ENCODE measurements at places on chromosomes 2 and 18. TPM values are rescaled to one million over a fixed set of nuclear protein-coding genes. Genes with fewer than 3 reads are reported as not detected.

CYP27A1 gene
- 18.4 TPM for polyA plus RNA-seq

NPHP1 gene
- 4.5 TPM for polyA plus RNA-seq

TUBB8B gene
- not detected for polyA plus RNA-seq

ALK gene
- 0.09 TPM for polyA plus RNA-seq

SKOR2 gene
- not detected for polyA plus RNA-seq

TMX3 gene
- polyA plus RNA-seq, result 69.2 TPM

CLHC1 gene
- 14.2 TPM for polyA plus RNA-seq

- DNase-seq, result no peak
These were observed 48.8 kb downstream of the EIF5B start for GRCh38 chr2:99386011-99386410.

DNA sequence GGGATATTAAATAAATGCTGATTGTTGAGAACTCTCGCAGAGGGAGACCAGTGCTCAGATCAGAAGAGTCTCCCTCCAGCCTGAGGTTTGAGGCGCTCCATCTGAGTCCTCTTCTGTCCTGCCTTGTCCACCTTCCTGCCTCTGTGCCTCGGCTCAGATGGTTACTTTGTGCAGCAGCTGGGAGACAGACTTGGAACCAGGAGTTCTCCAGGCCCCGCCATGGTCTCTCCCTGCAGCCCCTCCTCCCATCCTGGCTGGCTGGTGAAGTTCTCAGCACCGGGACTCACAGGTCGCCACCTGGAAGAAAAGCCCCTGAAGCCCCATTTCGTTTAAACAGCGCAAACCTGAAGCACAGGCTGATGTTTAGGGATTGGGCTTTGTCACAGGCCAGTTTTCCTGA, 60.6 kb downstream of the DDX1 start:
- no peak for DNase-seq

DNA sequence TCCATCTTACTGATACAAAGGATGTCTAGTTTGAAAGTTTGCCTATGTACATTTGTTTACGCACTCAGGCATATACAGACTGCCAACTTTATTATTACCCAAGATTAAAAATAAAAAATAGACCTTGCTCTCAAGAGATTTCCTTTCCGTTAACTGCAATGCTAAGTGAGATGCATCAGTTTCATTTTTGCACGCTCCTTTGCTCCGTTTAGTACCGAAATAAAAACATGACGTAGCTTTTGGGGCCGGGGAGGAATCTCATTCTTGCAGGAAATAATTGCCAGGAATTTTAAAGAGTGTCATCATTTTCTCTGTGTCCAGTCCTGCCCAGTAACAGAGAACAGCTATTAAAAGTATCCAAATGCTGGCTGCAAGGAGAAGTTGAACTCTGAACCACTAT, 169.5 kb downstream of the SLC8A1 start:
- DNase-seq, result no peak

GRCh38 chr2:72032481-72033041, 115.1 kb downstream of the CYP26B1 start:
- no peak for DNase-seq

DNA sequence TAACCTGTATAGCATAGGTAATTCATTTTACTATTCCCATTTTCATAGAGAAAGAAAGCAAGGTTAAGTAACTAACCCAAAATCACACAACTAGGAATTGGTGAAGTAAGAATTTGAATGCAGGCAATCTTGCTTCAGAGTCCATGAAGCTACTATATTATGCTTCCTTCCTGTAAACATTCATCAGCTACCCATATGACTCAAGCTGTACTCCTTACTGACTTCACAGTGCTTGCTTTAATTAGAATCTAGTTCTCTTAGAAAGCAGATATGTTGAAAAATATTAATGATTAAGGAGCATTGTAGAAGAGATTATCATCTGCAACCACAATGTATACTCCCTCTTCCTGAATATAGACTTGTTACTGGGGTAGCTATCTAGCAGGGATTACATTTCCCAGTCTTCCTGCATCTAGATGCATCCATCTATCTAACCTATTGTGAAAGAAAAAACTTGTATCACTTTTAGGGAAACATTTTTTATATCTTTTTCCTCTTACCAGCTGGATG, 961.6 kb upstream of the CHAC2 start:
- no peak for DNase-seq

DNA sequence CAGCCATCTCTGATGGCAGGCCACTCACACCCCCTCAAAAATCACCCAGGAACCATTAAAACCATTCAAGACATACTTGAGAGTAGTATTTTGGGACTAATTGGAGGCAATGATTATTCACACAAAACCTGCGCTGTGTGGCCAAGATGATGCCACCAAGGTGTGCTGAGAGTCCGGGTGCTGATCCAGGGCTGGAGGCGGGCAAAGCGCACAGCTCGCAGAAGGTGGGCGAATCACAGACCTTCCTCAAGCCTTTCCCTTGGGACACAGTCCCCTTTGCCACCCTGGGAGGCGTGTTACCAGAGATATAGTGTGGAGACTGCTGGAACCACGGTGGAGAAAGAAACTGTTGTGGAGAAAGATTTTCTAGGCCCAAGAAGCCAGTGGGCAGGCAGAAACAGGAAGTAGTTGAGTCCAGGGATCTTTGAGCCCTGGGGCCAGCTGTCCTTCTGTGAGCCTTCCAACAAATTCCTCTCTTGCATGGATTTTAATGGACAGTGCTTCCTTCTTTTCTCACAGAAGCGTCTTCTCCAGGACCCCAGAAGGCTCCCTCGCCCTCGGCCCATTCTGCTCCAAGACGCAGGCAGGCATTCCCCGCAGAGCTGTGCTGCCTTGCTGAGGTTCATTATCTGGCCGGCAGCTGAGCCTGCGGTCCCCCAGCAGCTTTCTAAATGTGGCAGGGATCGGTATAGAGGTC, 8.0 kb downstream of the COPS9 start:
- no peak for DNase-seq

DNA sequence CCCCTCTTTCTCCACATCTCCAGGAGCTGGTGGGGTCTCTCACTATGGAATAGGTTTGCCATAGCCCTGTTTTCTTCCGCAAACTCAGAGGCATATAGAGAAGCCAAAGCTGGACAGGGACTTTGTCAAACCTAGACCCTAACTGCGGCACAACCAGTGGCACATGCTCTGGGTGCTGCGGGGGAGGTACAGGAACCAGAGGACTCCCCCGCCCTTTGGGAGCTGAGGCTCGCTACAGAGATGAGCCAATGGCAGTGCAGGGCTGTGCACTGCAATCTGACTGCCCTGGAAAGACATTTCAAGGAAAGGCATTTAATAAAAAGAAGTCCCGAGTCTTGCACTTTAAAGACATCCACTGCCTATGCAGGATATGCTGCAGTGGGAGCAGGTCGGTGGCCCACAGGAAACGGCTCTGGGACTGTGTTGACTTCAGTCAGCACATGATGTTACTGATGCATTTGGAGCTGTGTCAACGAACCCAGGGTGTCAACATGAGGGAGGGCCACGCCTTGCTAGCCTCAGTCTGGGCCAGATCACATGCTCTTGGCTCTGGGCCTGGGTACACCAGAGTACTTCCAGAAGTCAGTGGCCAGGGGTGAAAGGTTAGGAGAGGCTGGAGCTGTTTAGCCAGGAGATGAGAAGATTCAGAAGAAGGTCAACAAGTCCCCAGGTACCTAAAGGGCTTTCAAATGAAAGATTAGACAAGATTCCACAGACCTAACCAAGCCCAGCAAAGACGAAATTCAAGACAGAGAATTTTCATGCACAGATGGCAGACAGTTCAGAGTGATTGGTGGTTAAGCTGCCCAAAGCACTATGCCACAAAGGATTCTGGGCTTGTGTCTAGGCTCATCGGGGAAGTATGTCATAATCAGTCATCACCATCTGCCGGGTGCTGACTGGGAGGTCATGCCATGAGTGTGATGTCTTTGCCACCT, 8.2 kb downstream of the SLC35F6 start:
- peak; percentile 66 for DNase-seq

DNA sequence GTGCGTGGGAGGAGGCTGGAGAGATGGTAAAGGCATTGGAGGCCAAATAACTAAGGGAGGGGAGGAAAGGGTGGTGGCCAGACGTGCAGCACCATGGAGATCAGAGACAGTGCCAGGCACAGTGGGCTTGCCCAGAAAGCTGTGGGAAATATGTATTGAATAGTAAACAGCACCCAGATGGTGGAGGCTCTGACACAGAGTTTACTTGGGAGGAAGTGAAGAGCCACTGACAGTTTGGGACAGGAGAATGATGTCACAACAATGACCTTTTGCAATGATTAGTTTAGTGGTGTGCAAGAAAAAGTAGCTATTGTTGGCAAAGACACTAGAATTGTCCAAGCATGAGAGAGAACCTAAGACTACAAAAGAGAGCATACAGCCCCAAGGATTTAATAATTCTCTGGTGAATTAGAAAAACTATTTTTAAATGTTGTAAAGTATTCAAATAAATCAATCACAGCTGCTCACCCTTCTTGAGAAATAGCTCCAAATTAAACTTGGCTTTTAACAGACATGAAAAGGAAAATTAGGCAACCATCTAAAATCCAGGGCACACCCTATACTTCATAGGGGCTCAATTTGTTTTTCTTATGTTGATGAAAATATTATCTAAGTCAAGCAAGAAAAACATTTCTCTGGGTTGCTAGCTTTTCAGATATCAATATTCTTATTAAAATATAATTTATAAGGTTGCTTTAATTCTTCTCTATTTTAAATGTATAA, 458.7 kb upstream of the HNRNPA3 start:
- DNase-seq, result no peak

GRCh38 chr18:48538531-48539405, at the start of gene CTIF:
Gene CTIF (plus strand): TSS chr18:48539031. CDS start chr18:48619566, 80,535 bp downstream.
- DNase-seq, result peak; percentile 97

DNA sequence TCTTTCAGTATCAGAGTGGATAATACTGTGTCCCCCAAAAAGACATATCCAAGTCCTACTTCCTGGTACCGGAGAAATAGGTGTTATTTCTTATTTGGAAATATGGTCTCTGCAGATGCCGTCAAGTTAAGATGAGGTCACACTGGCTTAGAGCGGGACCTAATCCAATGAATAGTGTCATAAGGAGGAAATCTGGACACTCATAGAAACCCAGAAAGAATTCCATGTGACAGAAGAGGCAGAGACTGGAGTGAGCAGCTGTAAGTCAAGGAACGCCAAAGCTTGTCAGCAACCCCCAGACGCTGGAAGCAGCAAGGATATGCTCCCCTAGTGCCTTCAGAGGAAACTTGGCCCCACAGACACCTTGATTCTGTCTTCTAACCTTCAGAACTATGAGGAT, 69.8 kb downstream of the CCBE1 start:
- DNase-seq, result no peak

GRCh38 chr18:69216321-69216720, 184.4 kb upstream of the DOK6 start:
- DNase-seq, result no peak

DNA sequence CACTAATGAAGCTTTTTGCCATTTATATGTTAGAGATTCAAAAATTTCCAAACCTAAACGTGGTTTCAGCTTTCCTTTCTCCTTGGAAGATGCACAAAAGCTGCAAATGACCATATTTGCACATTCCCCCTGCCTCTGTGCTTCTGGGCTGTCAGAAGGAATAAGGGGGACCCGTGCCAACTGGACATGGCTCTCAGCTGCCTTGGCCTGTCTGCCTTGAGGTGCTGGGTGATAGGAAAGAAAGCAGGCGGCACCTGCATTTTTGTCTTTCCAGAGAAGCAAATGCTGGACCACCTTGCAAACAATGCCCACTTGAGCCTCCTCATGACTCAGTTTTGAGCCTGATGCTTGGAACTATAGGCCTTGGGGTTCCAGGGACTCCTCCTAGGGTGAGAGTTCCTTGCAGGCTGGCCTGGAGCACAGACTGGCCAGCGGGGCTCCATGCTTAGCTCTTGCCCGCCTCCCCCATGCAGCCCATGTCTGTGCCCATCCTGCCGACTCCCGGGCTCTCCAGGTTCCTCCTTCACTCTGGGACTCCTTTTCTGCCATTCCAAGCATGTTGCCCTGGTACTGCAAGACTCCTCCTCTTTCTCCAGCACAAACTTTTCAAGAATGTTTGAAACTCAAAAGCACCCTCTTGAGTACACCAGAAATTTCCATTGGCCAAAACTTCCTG, 109.0 kb upstream of the EPAS1 start:
- DNase-seq, result no peak

DNA sequence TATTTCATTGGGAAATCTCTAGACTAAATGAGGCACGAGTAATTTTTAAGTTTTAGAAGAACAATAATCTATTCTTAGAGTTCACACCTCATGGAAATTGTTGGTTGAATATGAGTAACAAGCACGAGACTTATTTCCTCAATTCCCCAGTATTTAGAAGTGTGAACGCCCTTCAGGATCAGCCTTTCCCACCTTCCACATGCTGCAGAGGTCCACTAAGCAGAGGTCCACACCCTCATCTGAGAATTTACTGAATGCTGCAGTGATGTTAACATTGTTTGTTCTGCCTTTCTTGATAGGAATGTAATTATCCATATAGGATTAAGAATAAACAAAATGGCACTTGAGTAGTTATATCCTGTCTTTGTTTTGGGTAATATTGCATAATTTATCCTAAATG, 41.8 kb downstream of the LTBP1 start:
- DNase-seq, result no peak

DNA sequence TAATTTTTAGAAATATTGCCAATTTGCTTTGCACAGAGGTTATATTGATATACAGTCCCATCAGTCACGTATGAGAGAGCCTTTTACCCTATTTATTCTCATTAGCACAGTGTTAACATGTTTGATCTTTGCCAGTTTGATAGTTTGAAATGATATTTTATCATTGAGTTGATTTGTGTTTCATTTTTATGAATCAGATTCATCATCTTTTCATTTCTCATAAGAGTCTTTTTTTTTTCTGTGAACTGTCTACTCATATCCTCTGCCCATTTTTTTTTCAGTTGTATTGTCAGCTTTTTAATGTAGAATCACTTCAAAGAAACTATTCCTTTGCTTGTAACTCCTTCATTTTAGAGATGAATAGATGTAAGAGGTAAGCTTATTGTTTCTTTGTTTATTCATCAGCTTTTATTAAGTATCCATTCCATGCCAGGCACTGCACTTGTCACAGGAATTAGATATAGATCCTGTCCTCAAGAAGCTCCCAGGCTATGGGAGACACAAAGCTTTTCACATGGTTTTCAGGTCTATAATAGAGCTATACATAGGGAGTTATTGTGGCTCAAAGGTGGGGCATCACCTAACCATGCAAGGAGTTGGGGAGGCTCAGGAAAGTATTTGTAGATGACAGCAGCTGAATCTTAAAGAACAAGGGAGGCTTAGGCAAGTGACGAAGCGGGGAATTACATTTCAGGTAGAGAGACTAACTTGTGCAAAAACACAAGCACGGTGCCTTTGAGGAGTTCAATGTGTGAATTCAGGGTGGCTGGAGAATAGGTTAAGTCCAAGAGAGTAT, 42.1 kb downstream of the CD28 start:
- DNase-seq, result no peak

DNA sequence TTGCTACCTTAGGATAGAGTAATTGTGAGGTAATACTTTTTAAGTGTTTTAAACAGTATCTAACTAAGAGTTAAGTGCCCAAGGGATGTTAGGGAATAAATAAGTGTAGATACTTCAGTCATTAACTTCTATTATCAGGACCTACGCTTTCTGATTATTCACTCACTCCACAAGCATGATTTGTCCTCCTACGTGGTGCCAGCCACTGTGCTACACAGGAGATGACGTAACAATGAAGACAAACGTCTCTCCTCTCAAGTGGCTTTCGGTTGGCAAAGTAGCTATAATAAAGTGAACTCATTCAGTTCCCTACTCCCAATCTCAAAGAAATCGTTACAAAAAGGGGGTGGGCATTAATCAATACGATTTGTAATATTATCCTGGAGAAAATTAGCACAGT, 100.9 kb upstream of the SETBP1 start:
- no peak for DNase-seq

Measured in muscle of back (tissue), 13 donors.